Activated naive CD8-positive, alpha-beta T cell treated with anti-CD3 and anti-CD28 coated beads, Interleukin-2, amount 50 U/mL, for 24 hours (primary cell): ENCODE measurements at places on chromosomes 2 and 18.

DNA sequence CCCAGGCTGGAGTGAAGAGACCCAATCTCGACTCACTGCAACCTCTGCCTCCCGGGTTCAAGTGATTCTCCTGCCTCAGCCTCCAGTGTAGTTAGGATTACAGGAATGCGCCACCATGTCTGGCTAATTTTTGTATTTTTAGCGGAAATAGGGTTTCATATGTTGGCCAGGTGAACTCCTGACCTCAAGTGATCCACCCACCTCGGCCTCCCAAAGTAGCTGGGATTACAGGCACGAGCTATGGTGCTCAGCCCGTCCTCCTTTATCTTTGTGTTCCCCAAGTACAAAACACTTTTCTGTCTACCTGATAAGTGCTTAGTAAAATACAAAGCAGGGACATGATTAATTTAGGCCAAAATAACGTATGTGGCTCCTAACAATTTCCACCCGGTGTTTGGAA, 91.2 kb upstream of the STK17B start:
- DNase-seq = no peak

- no peak for DNase-seq
These were observed 292.9 kb upstream of the CCDC68 start for GRCh38 chr18:55252053-55252675.

DNA sequence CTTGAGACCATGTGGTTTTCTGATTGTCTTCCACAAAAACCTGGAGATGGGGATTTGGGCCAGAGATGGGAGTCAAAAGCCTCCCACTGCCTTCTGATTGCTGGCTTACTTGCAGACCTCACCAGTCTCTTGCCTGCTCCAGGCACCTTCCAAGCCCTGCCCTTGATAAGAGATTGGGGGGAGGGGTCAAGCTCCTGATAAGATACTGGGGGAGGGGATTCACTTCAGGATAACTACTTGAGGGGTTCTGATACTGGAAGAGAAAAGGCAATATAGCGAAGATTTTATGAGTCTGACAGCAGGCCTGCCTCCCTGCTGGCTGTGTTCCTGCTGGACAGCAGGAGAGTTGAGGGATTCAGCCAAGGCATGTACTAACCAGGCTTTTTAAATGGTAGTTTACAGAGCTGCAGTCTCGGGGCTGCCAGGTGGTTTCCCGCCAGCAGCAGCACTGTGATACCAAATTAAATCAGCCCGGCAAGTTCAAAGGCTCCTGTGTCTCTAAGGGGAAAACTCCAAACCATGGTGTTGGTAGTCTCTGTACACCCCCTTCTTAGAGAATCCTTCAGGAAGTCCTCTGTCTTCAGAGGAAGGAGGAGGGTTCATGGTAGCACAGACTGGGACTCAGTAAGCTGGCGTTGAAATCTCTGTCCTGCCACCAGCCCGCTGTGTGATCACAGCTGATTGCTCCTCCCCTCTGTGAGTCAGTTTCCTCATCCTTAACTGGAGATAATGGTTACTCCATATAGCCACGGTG, 58.3 kb downstream of the FBXO36 start:
- DNase-seq = peak; percentile 3

- no peak for DNase-seq
These were observed 747.5 kb upstream of the RAB6C start for GRCh38 chr2:129231924-129232323.

DNA sequence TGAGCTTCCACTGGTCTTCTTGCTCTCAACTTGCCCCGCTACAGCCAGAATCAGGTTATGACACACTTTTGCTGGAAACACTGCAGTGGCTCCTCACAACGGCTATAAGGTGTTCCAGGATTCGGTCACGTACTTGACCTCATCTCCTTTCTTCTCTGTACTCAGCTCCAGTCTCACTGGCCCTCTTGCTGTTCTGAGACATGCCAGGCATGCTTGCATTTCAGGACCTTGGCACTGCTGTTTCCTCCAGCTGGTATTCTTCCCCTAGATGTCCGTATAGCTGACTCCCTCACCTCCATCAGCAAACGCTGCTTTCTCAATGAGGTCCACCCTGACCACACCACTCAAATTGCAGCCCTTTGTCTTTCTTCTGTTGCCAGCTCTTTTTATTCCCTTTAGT, 31.9 kb upstream of the C1GALT1C1L start:
- no peak for DNase-seq

GRCh38 chr2:230069402-230069801, 678 bp upstream of the SLC16A14 start:
- DNase-seq = no peak
